GM23338 (cell line): ENCODE measurements at places on chromosomes 2 and 18.

DNA sequence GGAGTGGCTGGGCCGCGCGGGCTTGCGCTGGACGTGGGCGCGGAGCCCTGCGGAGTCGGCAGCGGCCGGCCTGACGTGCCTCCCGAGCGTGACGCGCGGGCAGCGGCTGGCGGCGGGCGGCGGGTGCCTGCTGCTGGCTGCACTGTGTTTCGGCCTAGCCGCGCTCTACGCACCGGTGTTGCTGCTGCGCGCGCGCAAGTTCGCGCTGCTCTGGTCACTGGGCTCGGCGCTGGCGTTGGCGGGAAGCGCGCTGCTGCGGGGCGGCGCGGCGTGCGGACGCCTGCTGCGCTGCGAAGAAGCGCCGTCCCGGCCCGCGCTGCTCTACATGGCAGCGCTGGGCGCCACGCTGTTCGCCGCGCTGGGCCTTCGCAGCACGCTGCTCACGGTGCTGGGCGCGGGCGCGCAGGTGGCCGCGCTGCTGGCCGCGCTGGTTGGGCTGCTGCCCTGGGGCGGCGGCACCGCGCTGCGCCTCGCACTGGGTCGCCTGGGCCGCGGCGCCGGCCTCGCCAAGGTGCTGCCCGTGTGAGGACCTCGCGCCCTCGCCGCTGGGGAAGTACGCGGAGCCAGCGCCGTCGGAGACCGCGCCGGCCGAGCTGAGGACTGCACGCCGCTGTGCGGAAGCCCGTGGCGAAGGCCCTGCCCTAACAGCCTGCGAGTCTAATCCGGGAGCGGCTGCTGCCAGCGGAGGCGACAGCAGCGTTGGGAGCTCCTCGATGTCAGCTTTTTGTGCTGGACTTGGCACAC, 526 bp downstream of the SFT2D3 start:
- peak; percentile 89 for DNase-seq

DNA sequence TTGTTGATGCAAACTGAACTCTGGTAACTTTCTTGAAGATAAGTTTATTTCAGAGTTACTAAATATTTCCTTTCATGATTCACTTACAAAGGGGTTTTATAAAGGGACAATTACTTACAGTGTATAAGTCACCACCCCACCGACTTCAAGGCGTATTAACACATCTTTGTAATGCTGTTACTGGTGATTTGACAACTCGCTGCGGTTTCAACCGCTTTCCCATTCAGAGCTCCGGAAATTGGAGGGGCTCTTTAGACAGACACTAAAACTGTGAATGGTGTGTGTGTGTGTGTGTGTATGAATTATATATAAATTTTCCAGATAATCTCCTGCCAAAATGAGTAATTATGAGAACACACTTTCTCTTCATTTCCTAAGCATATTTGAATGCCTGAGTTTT, 4.9 kb downstream of the TM4SF20 start:
- DNase-seq = no peak

- peak; percentile 28 for DNase-seq
Measured at GRCh38 chr2:190947711-190948251, 66.2 kb downstream of the STAT1 start.

GRCh38 chr2:7683196-7683595, 766.0 kb downstream of the RNF144A start:
- DNase-seq = no peak
